ENCODE measurements at places on chromosomes 4 and X.

- peak; percentile 88 for DNase-seq
Measured at GRCh38 chrX:131792356-131792749, 230.7 kb upstream of the STK26 start.

DNA sequence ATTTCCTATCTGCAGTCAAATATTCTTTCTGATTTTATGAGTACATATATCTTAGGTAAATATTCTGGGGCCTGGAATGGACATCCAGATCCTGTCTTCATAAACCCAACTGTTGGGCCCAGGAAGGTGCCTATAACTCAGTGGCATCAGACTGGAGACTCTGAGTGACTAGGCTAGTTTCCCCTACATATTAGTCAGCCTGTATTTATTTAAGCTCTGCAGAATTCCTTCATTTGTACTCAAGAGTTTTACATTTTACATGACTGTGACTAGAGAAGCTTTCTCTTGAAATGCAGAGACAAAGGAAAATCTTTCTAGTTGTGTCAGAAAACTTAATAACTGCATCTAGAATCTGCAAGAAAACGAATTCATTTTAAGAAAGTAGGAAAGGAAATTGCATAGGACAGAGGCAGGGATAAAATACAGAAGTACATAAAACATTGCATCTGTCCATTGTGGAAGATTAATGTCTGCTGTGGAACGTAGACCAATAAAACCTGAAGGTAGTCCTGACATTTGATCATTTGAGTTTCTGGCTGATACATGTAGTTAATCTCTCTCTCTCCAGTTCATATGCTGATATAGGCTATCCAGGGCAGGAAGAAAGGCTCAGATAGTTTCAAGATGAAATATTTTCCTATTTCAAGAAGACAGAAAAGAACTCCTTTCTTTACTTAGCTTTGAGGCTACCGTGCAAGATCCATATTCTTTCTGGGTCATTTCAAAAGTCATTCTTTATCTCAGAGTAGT, 78.2 kb downstream of the OPHN1 start:
- no peak for DNase-seq

- DNase-seq = no peak
Measured at GRCh38 chr4:102511830-102512605, 10.9 kb downstream of the NFKB1 start.

- no peak for DNase-seq
Measured at GRCh38 chr4:169620880-169621248, 486 bp downstream of the CLCN3 start.

DNA sequence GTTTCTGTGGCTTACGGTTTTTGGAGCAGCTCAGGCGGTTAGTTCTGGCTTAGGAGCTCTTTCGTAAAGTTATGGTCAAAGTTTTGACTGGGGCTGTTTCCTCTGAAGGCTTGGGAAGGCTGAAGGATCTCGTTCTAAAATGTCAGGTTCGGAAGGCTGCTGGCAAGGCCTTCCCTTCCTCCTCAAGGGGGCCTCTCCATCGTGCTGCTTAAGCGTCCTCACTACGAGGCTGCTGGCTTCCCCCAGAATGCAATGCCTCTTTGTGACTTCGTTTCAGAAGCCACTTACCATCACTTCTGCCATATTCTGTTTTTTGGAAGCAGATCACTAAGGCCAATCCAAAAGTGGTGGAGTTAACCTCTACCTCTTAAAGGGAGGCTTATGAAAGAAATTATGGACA, 1196.4 kb upstream of the TENM3 start:
- DNase-seq = no peak

- DNase-seq = no peak
Measured at GRCh38 chr4:102778720-102779119, 18.0 kb upstream of the MANBA start.

DNA sequence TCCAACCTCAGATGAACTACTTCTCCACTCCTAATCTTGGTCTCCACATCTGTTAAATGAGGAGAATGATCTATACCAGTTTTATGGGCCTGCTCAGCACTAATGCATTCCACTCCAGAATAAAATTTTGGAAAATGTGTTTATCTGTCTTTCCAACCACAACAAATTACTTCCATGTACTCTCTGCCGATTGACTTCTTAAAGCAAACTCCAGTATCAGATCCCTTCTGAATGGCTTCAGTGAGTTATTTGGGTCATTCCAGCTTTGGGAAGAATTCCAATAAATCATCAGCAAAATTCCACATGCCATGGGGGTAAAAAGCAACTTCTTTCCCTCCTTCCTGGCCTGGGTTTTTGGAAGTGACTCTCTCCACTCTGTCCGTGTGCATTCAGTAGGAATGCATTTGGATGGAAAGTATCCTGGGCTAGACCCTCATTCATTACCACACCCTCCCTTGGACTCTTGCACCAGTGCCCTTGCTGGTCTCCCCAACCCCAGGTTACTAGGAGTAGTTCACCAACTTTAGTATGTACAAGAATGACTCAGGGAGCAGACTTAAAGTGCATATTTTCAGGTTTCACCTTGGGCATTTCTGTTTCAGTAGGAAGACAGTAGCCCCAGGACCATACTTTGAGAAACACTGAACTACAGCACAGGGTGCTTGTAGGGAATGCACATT, 15.4 kb upstream of the ADH6 start:
- peak; percentile 41 for DNase-seq

GRCh38 chr4:22515145-22515887, 550 bp downstream of the ADGRA3 start:
- no peak for DNase-seq

DNA sequence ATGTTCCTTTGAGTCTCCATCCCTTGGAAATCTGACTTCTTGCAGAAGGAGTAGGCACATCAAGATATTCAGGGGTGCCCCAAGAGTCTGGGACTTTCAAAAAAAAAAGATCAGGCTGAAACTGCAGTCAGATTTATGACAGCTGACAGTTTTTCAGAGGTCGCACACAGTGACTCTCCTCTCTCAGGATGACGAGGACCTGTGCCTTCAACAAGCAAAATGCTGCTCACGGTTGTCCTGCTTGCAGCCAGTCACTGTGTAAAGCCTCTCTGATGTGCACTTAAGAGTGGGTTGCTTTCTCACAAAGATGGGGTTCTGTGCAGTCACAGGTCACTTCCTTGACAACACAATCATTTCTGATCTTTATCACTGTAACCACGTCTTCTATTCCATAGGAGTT, 178.2 kb downstream of the PTTG2 start:
- no peak for DNase-seq

DNA sequence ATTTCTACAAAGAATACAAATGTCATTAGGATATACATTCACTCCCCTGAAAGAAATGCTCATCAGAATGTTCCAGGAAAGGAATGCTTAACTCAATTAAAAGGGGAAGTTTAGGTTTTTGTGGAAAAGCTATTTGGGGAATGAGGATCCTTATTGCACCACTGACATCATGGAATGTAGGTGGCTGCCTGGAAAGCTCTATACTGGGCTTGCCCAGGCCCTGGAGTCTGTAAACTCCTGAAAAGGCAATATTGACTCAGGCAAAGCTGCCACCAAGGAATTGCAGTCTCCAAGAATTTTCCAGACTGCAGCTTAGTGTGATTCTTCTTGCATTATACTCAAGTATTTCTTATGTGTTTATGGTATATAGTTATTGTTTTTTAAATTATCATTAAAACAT, 15.7 kb downstream of the DAPP1 start:
- no peak for DNase-seq

DNA sequence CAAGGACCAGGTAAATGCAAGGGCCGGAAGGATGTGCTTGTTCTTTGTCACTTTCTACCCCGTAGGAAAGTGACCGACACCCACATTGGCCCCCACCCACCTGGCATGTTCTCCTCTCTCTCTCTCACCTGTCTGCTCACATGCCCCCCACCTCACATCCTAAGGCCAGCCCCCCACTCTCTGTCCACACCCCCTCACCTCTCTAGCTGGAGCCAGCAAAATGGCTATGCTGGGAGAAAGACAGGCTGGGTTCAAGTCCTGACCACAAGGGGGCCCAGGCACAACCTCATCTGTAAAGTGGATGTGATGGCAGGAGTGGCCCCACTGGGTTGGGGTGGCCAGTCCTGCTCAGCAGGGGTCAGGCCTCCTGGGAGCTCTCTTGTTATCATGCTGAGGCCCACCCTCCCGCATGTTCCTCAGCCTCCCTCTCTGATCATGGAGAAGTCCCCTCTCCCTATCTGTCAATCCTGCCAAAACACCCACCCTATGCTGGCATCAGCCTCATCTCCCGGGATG, 1.7 kb upstream of the PPP2R2C start:
- no peak for DNase-seq

- DNase-seq = peak; percentile 42
Measured at GRCh38 chr4:87353592-87353991, 30.9 kb upstream of the HSD17B13 start.

DNA sequence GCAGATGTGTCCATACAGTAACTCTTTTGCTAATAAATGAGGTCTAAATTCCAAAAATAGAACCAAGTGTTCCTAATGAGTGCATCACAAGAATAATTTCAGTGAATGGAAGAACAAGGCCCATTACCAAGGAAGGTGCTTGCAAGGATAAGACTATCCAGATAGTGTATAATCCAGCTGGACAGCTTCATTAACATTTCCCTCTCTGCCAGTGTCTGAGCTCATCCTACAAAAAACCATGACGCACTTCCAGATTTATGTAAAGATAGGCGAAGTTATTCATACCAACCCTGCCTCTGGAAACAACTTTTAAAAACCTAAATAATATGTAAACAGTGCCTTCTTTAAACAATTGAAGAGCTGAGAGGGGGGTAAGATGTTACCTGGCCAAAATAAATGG, 177.9 kb upstream of the STK26 start:
- no peak for DNase-seq

- no peak for DNase-seq
Measured at GRCh38 chr4:44056721-44057151, 391.9 kb downstream of the KCTD8 start.

DNA sequence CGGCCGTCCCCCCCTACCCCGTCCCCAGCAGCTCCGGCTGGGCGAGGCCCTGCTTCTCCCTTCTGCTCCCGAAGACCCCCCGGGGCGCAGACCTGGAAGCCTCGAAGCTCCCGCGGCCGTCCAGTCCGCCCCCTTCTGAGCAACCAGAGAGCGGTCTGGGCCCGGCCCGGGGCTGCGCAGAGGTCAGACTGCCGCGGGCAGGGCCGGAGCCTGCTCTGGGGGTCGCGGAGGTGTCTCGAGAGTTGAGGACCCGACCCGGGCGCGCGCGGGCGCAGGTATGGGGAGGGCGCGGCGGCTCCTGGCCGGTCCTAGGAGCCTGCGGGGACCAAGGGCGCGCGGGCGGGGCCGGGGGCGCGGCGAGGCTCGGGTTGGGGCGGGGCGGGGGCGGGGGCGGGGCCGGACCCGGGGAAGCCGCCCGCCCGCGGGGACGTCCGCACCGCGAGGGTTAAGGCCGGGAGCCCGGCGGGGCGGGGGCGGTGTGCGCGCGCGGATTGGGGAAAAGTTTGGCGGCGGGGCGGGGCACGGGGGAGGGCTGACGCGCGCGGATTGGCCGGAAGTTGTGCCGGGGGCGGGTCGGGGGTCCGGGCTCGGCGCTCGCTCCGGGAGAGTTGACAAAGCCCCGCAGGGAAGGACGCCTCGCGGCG, at the start of gene FGFRL1:
FGFRL1 (plus strand) TSS at position 605 of the 644 bp plus-strand sequence. CDS start 860 bp downstream, outside the sequence.
- peak; percentile 31 for DNase-seq

DNA sequence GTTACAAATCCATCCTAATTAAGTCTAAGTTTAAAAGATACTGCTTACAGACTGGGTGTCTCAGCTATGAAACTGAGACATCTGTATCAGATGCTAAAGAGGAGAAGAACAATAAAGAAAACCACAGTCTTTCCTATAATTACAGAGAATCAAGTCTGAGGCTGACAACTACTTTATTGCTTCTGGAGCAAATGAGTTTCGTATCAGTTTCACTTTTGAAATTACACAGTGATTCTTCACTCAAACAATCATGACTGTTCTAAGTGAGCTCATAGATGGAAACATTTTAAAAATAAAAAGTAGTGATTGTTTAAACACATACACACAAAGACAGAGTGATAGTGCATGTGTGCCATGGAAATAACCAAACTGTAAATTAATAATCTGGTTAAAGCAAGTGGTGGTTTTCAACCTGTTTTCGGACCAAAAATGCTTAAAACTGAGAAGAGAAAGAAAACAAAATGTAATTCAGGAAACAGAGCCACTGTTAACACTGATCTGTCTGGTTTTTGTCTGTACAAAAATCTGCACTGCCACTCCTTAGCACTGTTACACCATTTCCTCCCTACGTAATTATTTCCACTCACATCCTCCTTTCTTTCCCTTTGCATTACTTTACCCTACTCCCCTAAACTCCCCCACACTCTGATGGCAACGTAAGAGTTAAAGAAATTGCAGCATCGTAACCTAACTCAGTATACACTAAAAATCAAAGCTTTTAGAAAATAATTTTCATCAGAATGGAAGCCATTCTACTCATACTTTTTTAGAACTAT, 12.5 kb downstream of the RFC1 start:
- peak; percentile 5 for DNase-seq
